ENCODE measurements at places on chromosomes 4 and X.

DNA sequence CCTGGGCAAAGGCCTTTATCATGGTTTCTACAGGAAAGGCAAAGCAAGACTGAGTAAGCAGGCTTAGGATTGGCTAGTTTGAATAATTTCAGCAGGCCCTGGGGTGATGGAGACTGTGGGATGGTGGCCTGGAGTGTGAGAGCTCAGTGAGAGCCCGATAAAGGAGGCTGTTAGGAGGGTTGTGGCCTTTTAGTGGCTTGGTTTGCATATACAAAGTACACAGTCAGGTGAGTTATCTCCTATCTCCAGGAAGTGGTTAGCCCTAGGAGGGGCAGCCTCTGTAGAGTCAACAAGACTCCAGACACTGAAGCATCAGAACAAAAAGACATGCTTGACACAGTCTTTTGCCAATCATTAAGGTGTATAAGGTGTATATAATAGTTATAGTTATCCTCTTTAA is 157.2 kb downstream of the CFAP299 start:
- no peaks in the 10 kb centered on the region for H3K4me1 ChIP-seq
- H3K4me3 ChIP-seq, result no peak overlapping the region
- no peaks in the 10 kb centered on the region for H3K27me3 ChIP-seq
- H3K27ac ChIP-seq, result no peak overlapping the region

GRCh38 chr4:55018521-55018920 is 106.9 kb downstream of the KDR start:
- no peak overlapping the region for H3K4me3 ChIP-seq
- H3K27ac ChIP-seq, result no peak overlapping the region
- H3K4me1 ChIP-seq, result no peaks in the 10 kb centered on the region
- no peaks in the 10 kb centered on the region for H3K36me3 ChIP-seq
- H3K27me3 ChIP-seq, result no peaks in the 10 kb centered on the region
- DNase-seq, result no peak

GRCh38 chr4:109126856-109127255 is 175.6 kb downstream of the COL25A1 start:
- H3K27ac ChIP-seq, result no peak overlapping the region
- H3K36me3 ChIP-seq, result no peaks in the 10 kb centered on the region

- H3K4me3 ChIP-seq, result no peak overlapping the region
- no peaks in the 10 kb centered on the region for H3K4me1 ChIP-seq
- no peak for DNase-seq
- H3K27me3 ChIP-seq, result no peaks in the 10 kb centered on the region
- no peaks in the 10 kb centered on the region for H3K36me3 ChIP-seq
- no peak overlapping the region for H3K27ac ChIP-seq
Measured at GRCh38 chrX:134679221-134679620, 20.9 kb upstream of the PLAC1 start.

DNA sequence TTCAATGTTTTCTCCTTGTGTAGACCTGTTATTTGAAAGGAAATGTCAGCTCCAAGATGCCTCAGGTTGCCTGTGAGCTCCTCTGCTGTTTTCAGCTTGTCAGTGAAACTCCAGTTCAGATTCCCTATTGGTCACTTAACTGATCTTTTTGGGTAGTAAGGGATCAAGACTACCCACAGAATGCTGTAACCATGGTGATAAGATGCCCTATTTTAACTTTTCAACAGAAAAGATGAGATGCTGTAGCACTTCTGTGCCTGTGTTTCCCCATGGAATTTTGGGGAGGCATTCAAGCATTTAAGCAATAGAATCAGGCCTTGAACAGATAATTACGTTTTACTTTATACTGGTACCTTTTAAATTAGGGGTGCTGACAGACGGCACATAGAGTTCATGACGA is 106.6 kb upstream of the H2AZ1 start:
- H3K27me3 ChIP-seq, result no peaks in the 10 kb centered on the region
- no peak overlapping the region for H3K27ac ChIP-seq
- DNase-seq, result no peak
- H3K36me3 ChIP-seq, result no peaks in the 10 kb centered on the region
- H3K4me1 ChIP-seq, result no peaks in the 10 kb centered on the region

DNA sequence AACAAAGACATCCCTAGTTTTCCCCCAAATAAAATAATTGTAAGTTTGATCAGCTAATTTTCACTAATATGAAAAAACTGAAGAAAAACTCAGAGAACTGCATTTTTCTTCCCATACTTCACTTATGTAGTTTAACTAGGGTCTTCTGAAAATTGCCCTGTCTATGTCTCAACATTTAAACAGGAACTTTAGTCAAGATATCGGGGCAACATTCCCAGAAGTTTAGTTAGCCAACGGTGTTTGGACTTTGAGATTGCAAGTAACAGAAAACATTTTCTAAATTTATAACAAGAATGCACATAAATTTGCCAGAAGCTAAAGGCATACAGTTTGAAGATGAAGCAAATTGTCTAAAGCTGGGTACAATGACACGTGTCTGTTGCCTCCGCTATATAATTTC is 201.1 kb downstream of the ARAP2 start:
- no peak overlapping the region for H3K27ac ChIP-seq
- no peaks in the 10 kb centered on the region for H3K27me3 ChIP-seq
- no peaks in the 10 kb centered on the region for H3K4me1 ChIP-seq
- DNase-seq, result no peak
- no peak overlapping the region for H3K4me3 ChIP-seq

- H3K27me3 ChIP-seq, result no peaks in the 10 kb centered on the region
- no peaks in the 10 kb centered on the region for H3K36me3 ChIP-seq
- no peak overlapping the region for H3K4me3 ChIP-seq
- DNase-seq, result no peak
- H3K4me1 ChIP-seq, result no peaks in the 10 kb centered on the region
Measured at GRCh38 chr4:73705056-73705432, 35.3 kb upstream of the CXCL8 start.

GRCh38 chr4:136841526-136841925 is 690.8 kb downstream of the PCDH18 start:
- H3K27me3 ChIP-seq, result no peaks in the 10 kb centered on the region
- H3K4me3 ChIP-seq, result no peak overlapping the region
- DNase-seq, result no peak
- no peaks in the 10 kb centered on the region for H3K4me1 ChIP-seq

GRCh38 chr4:83113429-83113786 is 1.1 kb downstream of the PLAC8 start:
- H3K4me3 ChIP-seq, result no peak overlapping the region
- no peaks in the 10 kb centered on the region for H3K27me3 ChIP-seq
- H3K36me3 ChIP-seq, result no peaks in the 10 kb centered on the region
- no peak for DNase-seq
- H3K4me1 ChIP-seq, result no peaks in the 10 kb centered on the region

- peak within 1 kb of the TSS; percentile 95 for H3K4me3 ChIP-seq
- H3K36me3 ChIP-seq, result no peaks in the 10 kb centered on the region
- peaks cover 5% of the 10 kb centered on the region for H3K4me1 ChIP-seq
- H3K27me3 ChIP-seq, result no peaks in the 10 kb centered on the region
Measured at GRCh38 chr4:165207431-165208220, at the start of gene KLHL2. KLHL2 (plus strand) TSS chr4:165207561; CDS start chr4:165207877, 316 bp downstream.

GRCh38 chrX:63050225-63050624 is 300.9 kb downstream of the SPIN4 start:
- no peaks in the 10 kb centered on the region for H3K4me1 ChIP-seq
- no peaks in the 10 kb centered on the region for H3K36me3 ChIP-seq
- no peaks in the 10 kb centered on the region for H3K27me3 ChIP-seq
- H3K27ac ChIP-seq, result no peak overlapping the region

DNA sequence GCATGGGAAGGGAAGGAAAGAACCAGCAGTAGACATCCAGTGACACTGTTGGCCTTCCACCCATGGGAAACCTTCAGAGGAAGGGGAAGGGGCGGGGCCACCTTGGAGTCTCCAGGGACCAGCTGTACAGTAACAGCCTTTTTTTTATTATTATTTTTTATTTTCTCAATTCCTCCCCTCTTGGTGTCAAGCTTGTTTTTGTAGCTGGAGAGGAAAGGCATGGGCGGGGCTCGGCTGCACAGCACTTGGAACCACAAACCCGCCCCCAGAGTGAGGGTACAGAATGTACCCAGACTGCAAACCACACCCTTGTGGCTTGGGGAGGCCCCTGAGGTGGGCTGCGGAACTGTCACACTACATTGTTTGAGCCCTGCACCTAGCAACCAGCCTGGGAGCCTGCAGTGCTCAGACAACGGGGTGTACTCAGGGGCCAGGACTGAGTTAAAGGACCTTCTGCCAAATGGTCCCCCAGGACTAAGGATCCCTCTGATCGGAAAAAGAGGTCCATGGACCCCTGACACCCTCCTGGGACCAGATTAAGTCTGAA is 45.7 kb downstream of the PRPS1 start:
- peak overlapping the region; percentile 9 for H3K4me3 ChIP-seq
- H3K4me1 ChIP-seq, result peaks cover 8% of the 10 kb centered on the region
- no peaks in the 10 kb centered on the region for H3K36me3 ChIP-seq

- H3K36me3 ChIP-seq, result no peaks in the 10 kb centered on the region
- H3K4me1 ChIP-seq, result no peaks in the 10 kb centered on the region
- no peak for DNase-seq
- H3K4me3 ChIP-seq, result no peak overlapping the region
- no peaks in the 10 kb centered on the region for H3K27me3 ChIP-seq
Measured at GRCh38 chrX:105645667-105646357, 176.5 kb upstream of the NRK start.

DNA sequence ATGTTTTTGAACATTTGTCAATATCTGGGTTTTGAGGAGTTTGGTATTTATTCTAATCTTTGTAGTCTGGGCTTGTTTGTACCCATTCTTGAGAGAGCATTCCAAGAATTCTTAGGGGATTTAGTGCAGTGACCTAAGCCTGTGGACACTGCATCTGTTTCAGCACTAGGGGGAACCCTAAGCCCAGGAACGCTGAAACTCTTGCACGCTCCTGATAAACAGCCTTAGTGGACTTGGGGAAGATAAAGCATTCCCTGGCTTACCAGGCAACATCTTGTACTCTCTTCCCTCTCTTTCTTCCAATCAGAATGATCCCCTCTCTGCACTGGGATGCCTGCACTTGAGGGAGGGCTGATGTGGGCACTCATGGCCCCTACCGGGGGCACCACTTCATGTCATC is 654.9 kb upstream of the HTR2C start:
- H3K4me1 ChIP-seq, result no peaks in the 10 kb centered on the region
- no peak overlapping the region for H3K27ac ChIP-seq
- H3K4me3 ChIP-seq, result no peak overlapping the region
- no peaks in the 10 kb centered on the region for H3K36me3 ChIP-seq
- H3K27me3 ChIP-seq, result no peaks in the 10 kb centered on the region
- DNase-seq, result no peak

DNA sequence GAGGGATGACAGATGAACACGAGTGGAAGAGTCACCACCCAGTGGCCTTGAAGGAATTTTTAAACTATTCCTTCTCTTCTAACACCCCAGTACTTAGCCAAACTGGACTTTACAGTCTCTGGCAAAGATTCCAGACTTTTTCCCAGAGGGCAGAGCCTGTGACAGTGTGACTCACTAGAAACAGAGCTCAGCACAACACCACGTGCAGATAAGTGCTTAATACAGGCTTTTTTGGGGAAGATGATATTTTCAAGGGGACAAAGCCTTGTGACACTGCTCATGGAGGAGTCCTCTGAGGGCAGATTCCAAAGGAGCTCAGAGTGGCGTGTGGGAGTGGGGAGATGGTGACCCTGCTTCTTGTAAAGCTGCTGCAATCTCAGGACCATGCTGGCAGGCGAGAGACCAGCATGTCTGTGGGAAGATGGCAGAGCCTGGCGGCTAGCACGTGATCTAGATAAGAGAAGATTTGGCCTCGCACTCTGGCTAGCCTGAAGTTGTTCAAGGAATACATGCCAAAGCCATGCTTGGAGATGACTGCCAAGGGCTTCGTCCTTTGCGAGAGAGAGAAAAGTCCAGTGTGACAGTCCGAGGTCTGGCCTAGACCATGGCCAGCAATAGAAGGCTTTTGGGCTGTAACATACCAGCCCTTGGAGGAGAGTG is 2.4 kb downstream of the RAB33A start:
- H3K27me3 ChIP-seq, result no peaks in the 10 kb centered on the region
- H3K4me1 ChIP-seq, result peaks cover 5% of the 10 kb centered on the region
- no peak for DNase-seq
- H3K4me3 ChIP-seq, result peak overlapping the region; percentile 29
- H3K27ac ChIP-seq, result peak overlapping the region; percentile 89
- H3K36me3 ChIP-seq, result no peaks in the 10 kb centered on the region

GRCh38 chr4:36761607-36762006 is 480.2 kb downstream of the DTHD1 start:
- no peaks in the 10 kb centered on the region for H3K36me3 ChIP-seq
- H3K4me3 ChIP-seq, result no peak overlapping the region
- DNase-seq, result no peak
- H3K27ac ChIP-seq, result no peak overlapping the region
- H3K4me1 ChIP-seq, result no peaks in the 10 kb centered on the region

DNA sequence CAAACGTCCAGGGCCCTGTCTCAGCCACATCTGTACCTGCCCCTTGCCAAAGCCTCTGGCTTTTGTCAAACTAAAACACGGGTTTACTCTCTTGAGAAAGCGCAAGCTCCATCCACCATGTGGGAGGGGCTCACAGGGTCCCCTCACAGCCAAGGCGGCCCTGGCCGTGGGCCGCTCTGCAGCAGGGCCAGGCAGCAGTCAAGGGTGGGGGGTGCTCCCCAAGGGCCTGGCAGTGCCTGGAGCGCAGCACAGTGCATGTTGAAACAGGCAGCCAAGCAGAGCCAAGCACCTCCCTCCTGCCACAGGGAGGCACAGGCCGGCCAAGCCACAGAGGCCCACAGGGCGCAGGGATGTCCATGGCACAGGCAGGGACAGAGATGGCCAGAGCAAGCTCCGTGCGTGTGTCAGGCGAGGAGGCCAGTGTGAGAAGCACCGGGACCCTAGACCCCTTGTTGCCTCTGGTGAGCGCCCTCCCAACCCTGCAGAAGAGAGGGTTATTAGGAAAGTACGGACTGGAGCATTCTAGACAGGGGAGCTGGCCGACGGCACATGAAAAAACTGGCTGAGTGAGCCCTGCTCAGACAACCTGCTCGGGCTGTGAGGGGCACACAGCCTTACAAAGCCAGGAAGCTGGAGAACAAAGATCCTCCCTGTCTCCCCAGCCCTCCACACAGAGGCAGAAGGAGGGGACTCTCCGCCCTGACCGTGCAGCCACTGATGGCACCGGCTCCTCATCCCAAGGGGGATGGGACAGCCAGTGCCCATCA is 39.0 kb downstream of the FAM53A start:
- no peak overlapping the region for H3K27ac ChIP-seq

GRCh38 chr4:26780539-26780938 is 80.1 kb upstream of the STIM2 start:
- DNase-seq, result no peak
- H3K27ac ChIP-seq, result peak overlapping the region; percentile 42
- no peak overlapping the region for H3K4me3 ChIP-seq
- H3K4me1 ChIP-seq, result no peaks in the 10 kb centered on the region
- H3K27me3 ChIP-seq, result no peaks in the 10 kb centered on the region

GRCh38 chrX:120499301-120500072 is 30.4 kb upstream of the LAMP2 start:
- no peak overlapping the region for H3K4me3 ChIP-seq
- no peaks in the 10 kb centered on the region for H3K27me3 ChIP-seq
- H3K4me1 ChIP-seq, result no peaks in the 10 kb centered on the region
- H3K27ac ChIP-seq, result no peak overlapping the region
